ENCODE measurements at places on chromosomes 6 and 20.

DNA sequence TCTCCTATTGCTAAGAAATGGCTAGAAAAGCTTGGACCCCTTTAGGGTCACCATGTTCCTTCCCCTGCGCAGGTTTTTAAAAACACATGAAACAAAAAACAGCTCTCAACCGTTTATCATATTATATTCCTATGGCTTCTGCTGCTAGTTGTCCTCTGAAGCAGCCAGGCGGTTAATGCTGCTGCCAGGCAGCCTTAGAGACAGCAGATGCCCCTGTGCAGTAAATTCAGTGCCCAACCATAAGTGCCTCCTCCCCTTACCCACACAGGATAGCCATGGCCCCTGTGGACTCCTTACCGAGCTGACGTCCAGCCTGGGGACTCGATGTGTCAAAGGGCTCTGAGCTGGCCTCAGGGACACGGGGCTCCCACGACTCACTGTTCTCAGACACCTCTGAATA is 64.4 kb downstream of the PLCG1 start:
- DNase-seq, result no peak

- DNase-seq, result no peak
Observed at GRCh38 chr20:50475681-50476292, 34.4 kb upstream of the PTPN1 start.

- peak; percentile 12 for DNase-seq
Observed at GRCh38 chr6:75210885-75211739, 5.3 kb upstream of the COL12A1 start.

GRCh38 chr6:144066741-144067484 is 28.5 kb downstream of the SF3B5 start:
- no peak for DNase-seq

GRCh38 chr6:154450498-154450897 is 60.0 kb downstream of the CNKSR3 start:
- DNase-seq, result no peak

- DNase-seq, result no peak
Observed at GRCh38 chr6:152462716-152463115, 174.4 kb downstream of the SYNE1 start.

DNA sequence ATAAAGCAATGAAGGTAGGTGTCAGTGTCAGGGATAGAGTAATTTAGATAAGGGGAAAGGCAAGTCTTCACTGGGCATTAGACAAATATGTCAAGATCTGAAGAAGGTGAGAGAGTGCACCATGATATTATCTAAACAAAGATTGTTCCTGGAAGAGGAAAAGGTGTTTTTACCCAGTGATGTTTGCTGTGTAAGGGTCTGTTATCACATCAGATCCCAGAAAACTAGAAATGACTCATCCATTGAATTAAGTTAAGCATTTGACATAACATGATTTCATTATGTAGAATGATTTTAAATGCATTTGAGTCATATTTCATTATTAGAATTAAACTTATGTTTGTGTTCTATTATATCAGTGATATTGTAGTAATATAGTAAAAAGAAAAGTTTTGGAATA is 1279.5 kb upstream of the CITED2 start:
- no peak for DNase-seq

DNA sequence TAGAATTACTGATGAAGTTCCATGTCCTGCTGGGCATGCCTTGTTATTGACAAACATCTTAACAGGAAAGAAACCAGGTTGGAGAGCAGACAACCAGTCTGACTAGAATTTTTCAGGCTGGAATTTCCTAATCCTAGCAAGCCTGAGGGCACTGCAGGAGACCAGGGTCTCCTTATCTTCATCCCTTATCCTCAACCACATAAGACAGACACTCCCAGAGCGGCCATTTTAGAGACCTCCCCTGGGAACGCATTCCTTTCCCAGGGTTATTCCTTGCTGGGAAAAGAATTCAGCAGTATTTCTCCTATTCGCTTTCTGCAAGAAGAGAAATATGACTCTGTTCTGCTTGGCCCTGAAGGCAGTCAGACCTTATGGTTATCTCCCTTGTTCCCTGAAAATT is 803.7 kb downstream of the GRIK2 start:
- DNase-seq, result no peak

DNA sequence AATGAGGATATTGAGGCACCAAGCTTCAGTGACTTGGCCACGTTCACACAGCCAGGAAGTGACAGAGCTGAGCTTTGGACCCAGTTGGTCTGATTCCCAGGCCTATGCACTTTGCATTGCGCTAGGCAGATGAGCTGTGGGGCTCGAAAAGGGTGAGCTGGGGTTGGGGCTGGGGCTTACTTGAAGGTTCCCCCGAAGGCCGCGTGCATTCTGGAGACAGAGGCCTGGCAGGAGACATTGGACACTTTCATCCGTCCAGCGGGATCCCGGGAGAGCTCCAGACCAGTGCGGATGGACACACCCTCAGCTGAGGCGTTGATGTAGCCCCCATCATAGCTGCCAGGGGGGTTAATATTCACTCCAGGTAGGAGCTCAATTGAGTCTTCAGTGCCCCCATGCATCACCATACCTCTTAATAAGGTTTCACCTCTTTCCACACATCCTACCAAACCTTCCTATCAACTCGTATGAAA is 2.6 kb downstream of the PLTP start:
- DNase-seq, result no peak

GRCh38 chr6:41798901-41799558 is 11.5 kb downstream of the TOMM6 start:
- DNase-seq, result no peak

- no peak for DNase-seq
Observed at GRCh38 chr6:130229645-130230044, 6.9 kb upstream of the SAMD3 start.

DNA sequence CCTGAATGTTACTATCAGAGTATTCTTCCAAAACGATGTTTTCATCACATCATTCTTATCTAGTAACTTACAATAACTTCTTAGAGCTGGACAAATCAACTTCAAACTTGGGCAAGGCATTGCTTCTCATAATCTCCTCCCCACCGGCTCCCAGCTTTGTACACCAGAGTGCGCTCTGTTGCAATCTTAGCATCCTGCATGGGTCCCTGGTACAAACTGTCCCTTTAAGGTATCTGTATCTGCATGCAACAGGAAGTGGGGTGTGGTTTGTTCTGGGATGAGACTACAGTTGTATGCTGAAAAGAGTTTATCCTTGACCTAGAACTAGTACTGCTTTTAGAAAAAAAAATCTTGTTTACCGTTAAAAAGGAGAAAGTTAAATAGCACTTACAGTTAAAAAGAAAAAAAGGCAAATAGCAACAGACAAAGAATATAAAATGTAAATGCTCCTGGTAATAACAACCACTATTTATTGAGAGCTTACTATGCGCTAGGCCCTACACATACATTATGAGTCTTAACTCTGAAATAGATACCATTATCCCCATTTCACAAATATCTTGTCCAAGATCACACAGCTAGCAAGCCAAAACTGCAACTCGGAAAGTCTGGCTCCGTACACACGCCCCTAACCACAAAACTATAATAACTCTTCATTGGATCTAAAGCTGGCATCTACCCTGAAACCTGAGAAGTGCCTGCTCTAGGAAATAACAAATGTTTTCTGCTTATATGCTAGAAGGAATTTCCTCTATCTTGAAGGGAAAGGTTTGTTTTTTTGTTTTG is 9.8 kb upstream of the HECA start:
- DNase-seq, result peak; percentile 60

DNA sequence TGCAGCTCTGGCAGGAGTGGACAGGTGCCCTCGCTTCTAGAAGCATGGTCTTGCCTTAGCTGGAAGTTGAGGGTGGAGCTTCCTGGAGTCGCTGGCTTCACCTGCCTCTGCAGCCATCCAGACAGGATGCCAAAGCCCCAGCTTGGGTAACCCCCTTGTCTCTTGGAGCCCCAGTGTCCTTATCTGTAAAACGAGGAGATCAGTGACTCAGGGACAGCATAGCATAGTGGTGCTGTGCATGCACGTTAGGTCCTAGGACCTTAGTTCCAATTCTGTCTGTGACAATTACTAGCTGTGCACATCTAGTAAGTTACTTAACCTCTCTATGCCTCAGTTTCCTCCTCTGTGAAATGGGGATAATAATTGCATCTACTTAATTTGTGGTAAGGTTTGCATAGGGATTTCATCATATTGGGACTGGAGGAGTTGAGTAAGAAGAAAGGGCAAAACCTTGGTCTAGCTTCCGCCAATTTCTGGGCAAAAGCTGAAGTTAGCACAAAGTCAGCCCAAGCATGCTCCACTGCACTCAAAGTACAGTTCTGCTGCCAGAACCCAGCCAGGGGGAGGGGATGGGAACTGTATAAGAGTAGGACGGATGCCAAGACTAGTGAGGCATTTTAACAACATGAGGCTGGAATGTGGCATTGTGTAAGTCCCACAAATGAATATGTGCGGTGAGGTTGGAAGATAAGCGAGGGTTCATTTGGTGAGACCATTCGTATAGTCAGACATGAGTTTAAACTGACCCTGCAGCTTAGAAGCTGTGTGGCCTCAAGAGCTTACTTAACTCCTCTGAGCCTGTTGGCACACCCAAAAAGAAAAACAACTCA is 24.5 kb downstream of the TOX2 start:
- no peak for DNase-seq

DNA sequence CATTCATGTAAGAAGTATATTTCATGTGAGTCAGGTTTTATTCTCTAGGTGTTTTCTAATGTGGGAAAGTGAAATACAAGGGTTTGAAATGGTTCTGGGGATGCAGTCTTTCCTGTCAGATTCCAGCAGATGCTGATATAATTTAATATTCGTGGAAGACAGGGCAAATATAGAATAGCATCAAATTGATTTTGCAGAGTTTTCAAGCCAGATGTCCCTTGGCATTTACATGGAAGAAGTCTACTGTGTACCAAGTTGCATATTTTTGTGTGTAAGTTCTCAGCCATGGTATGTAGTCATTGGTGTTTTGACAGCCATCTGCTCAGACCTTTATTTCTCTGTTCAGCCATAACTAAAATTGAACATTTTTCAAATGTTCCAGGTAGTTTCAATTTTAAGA is 143.7 kb downstream of the LAMA2 start:
- DNase-seq, result no peak

DNA sequence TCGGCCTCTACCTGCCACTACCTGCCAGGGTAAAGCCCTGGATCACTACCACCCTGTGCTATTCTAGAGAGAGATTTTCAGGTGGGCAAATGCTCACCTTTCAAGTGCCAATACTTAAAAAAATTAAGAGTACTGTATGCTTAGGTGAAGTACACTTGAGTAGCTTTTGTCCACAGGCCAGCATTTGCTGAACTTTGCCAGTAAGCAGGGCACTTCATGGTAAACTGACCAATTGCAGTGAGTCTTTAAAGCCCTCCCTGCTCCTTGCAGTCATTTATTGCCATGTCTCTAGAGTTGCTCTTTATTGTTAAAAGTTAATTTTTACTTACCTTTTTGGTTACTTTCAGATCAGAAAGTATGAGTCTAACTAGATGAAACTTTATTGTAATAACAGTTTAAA is 58.5 kb downstream of the PLAGL1 start:
- DNase-seq, result no peak

DNA sequence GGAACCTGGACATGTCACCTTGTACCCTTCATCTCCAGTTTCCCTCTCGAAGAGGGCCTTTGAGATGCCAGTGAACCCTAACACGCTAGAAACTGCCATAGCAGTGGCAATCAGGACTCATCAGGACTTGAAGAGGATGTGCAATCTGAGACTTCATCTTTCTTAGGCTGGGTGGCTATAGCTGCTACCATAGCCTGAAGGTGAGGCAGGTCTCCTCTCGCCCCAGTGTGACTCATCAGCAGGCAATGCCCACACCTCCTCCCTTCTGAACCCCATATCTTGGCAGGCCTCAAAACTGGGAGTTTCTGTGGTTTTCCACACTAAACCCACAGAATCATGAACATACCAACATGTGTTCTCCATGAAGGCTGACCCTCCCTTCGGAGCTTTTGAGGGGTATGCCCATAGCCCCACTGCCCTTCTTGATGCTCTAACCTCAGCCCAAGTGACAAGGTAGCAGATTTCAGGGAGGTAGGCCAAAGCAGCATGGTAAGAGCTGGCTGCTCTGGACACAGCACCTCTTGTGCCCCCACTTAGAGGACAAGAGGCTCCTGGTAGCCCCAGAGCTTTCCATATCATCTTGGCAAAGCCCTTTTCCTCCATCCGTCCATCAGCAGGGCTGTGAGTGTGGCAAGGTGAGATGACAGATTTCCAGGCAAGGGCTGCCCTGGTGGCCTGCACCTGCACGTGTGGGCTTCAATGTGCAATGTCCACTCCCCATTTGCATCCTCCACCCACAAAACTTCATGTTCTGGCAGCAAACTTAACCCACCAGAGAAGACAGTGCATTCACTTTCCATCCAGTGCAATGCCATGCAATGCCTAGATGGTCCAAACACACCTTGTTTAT is 2.6 kb downstream of the BLCAP start:
- no peak for DNase-seq

DNA sequence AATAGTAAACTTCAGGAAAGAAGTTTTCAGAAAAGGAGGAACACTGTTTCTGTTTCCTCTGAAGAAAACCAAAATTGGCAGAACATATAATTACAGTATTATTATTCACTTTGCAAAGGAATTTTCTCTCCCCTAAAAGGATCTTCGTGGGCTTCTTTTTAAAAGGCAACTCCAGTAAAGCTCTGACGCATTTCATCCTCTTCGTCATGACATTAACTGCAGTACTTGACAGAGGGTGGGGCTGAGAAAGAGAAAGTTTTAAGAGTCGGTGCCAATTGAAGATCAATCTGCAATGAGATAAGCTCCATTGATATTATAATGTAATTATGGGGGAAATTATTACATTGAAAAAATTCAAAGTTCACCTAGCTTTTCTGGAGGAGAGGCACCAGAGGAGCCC is 75.8 kb downstream of the MYB start:
- DNase-seq, result no peak

- no peak for DNase-seq
Observed at GRCh38 chr6:119205911-119206618, 127.6 kb upstream of the FAM184A start.

GRCh38 chr6:32960563-32960962 is 7.7 kb upstream of the HLA-DMA start:
- no peak for DNase-seq

- no peak for DNase-seq
Observed at GRCh38 chr20:17823409-17824144, 123.8 kb downstream of the BANF2 start.

DNA sequence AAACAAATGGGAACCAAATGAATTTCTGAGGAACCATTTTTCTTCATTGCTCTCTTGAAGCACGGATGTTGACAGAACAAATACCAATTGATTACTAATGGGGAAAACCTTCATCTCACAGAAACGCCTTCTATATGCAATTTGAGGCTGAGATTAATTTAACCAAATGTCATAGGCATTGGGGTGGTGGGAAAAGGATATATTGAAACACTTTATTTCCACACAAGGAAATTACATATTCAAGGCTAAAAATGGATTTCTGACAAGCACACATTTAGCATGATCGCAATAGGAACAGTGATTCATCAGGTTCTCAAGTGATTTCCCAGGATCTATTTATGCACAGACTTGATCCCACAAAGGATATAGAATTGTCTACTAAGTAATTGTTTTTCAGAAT is 88.9 kb downstream of the COL12A1 start:
- no peak for DNase-seq

Measured in stimulated activated CD4-positive, alpha-beta T cell treated with anti-CD3 and anti-CD28 coated beads, Interleukin-4, amount 100 ng/mL, for 4 hours (primary cell).